ENCODE measurements at places on chromosomes 11 and 22.

GRCh38 chr11:64892411-64892831 is 14.0 kb upstream of the EHD1 start:
- no peaks in the 10 kb centered on the region for H3K27me3 ChIP-seq
- DNase-seq = no peak
- H3K4me1 ChIP-seq = peaks cover 38% of the 10 kb centered on the region
- peak overlapping the region; percentile 89 for H3K27ac ChIP-seq
- H3K4me3 ChIP-seq = peak overlapping the region; percentile 83
- H3K36me3 ChIP-seq = peaks cover 19% of the 10 kb centered on the region

- H3K27ac ChIP-seq = no peak overlapping the region
- H3K4me3 ChIP-seq = no peak overlapping the region
- no peak for DNase-seq
- H3K27me3 ChIP-seq = no peaks in the 10 kb centered on the region
- H3K36me3 ChIP-seq = no peaks in the 10 kb centered on the region
- H3K4me1 ChIP-seq = no peaks in the 10 kb centered on the region
Measured at GRCh38 chr11:47201015-47201414, 13.8 kb upstream of the DDB2 start.

- peaks cover 33% of the 10 kb centered on the region for H3K36me3 ChIP-seq
- H3K27me3 ChIP-seq = no peaks in the 10 kb centered on the region
- no peaks in the 10 kb centered on the region for H3K4me1 ChIP-seq
- H3K4me3 ChIP-seq = no peak overlapping the region
- DNase-seq = no peak
Measured at GRCh38 chr22:17548010-17548755, 15.1 kb upstream of the SLC25A18 start.

DNA sequence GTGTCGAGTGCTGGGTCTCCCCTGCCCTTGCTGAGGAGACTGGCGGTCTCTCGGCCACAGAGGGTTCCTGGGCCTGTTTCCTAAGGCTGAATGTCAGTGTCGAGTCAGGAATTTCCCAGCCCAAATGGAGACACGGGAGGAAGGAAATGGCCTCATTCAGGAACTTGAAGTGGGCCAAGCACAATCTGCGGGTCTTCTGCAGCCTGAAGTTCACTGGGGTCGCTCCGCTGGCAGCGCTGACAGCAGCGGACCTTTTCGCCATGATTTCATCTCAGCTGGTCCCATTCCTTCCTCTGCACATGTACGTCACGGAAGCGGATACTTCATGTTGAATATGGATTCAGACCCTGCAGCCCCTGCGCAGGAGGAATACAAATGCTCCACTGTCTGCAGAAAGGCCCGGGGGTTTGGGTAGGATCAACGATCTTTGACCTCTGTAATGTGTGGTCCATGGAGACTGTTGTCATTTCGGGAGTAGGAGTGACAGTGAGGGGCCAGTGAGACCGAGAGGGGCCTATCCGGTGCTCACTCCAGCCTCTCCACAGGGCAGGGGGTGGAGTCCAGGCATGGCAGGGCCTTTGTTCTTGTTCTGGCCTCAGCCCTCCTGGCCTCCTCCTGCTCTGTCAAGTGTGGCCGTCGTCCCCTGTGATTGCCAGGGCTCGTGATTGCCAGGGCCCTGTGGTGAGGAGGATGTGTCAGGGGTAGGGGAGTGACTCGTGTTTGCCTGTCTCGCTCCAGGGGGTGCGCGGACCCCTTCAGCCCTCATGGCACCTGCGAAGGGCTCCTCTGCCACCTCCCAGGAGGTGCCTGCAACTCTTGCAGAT is 402.3 kb downstream of the TBC1D22A start:
- no peak for DNase-seq
- H3K36me3 ChIP-seq = no peaks in the 10 kb centered on the region
- no peak overlapping the region for H3K4me3 ChIP-seq
- H3K4me1 ChIP-seq = no peaks in the 10 kb centered on the region
- peak overlapping the region; percentile 53 for H3K27ac ChIP-seq

GRCh38 chr11:61079416-61080150 is 22.7 kb upstream of the CD5 start:
- no peaks in the 10 kb centered on the region for H3K4me1 ChIP-seq
- H3K27ac ChIP-seq = no peak overlapping the region
- no peaks in the 10 kb centered on the region for H3K36me3 ChIP-seq
- no peaks in the 10 kb centered on the region for H3K27me3 ChIP-seq
- DNase-seq = no peak

- no peak overlapping the region for H3K27ac ChIP-seq
- DNase-seq = no peak
Measured at GRCh38 chr11:92149996-92150395, 74.6 kb upstream of the FAT3 start.
